Stimulated activated CD4-positive, alpha-beta T cell treated with anti-CD3 and anti-CD28 coated beads, Interleukin-1b, Interleukin-23, amount 100 ng/mL, for 48 hours (primary cell): ENCODE measurements at places on chromosomes 11 and 22.

- no peak for DNase-seq
These were observed 42.5 kb upstream of the MICAL2 start for GRCh38 chr11:12067796-12068357.

GRCh38 chr11:72179049-72179803, 12.7 kb upstream of the FOLR1 start:
- no peak for DNase-seq

DNA sequence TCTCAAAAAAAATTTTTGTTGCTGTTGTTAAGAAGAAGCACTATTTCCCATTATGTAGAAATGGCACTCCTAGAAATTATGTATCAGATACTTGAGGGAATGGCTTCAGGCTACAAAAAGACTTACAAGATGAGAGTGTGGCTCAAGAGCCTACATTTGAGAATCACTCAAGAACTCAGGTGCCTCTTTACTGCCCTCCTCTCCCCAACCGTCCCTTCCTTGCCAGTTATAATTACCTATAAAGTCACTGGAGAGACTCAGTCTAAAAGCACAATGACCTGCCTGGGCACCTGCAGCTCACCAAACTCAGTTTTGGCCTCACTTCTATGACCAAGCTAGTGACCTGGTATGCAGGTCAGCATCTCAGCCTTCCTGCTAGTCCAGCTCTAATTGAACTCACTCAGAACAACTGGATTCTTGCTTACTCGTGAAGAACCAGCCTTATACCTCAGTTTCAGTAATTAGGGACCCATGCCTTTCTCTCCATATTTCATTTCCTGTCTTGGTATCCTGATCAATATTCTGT, 41.9 kb upstream of the PPP2R1B start:
- no peak for DNase-seq

DNA sequence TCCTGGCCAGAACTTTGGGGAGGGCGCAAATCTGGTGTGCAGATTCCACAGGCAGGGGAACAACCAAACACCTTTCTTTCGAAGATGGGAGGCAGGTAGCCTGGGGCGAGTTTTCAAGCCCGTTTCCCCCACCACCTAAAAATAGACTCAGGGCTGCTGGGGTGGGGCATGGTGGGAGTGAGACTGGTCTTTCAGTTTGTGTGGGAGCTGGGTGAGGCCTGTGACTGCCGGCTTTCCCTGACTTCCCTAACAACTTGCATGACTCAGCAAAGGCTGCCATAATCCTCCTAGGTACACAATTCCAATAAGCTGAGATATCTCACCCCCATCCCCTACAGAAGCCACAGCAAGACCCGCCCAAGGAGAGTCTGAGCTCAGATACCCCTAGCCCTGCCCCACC, 4.3 kb upstream of the OR5B12 start:
- DNase-seq, result no peak

GRCh38 chr11:108027057-108027456, 18.4 kb downstream of the CUL5 start:
- no peak for DNase-seq

DNA sequence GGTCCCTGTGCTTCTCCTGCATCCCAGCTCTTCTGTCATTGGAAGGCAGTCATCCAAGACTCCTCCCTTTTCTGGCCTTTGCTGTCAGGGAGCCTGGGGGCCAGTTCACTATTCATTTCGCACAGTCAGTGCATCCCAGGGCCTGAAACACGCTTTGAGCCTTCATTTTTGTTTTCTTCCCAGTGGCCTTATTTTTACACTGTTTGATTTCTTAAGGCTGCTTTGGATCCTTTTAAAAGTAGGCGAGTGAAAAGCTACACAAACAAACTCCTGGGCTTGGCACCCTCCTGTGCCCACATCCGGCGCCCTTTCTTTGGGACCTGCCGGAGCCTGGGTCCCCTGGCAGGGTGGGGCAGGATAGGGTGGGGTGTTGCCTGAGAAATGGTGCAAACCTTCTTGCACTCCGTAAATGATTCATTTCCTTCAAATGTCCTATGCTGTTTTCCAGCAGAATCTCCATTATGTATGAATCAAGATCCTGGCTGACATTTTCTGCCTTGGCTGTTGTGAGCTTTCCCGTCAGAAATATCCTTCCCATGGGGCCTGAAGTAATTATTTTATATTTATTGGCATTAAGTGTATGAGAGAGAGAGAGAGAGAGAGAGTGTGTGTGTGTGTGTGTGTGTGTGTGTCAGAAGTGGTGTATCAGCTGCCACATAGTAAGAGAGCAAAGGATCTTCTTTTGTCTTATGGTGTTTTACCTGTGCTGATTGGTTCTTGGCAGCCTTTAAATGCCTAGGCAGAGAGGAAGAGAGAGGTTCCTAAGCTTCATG, 45.6 kb downstream of the BCR start:
- DNase-seq, result no peak

GRCh38 chr22:33573479-33573878, 346.8 kb downstream of the LARGE1 start:
- DNase-seq, result no peak

DNA sequence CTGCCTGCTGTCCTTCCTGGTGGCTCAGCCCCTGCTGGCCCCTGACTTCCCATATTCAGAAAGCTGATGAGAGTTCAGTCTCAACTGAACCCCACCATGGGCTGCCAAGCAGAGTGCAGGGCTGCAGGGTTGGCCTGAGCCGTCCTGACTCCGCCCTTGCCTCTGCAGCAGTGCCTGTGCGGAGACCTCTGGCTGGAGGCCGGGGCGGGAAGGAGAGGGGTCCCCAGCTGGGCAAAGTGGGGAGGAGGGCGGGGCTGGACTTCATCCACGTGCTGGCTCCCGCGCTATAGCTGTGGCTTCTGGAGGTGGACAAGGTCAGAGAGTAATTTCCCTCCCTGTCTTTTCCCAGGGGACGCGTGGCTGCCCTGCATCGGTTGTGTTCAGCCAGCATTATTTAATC, 13.6 kb downstream of the GLB1L3 start:
- no peak for DNase-seq
